ENCODE measurements at places on chromosomes 7 and 10.

DNA sequence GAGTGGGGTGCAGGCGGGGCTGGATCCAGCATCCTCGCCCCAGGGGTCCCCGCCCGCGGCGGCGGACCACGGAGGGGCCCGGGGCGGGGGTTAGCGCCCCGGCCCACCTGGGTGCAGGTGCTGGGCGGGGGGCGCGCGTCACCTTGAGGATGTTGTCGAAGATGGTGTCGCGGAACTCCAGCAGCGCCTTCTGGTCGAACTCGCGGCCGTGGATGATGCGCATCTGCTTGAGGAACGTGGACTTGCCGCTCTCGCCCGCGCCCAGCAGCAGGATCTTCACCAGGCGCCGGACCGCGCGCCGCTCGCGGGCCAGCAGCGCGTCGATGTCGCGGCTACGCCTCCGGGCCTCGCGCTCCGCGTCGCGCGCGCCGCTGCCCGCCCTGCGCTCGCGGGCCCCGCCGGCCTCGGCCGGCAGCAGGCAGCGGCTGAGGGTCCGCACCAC is 376 bp downstream of the GNA12 start:
- H3K27me3 ChIP-seq = no peaks in the 10 kb centered on the region
- peak overlapping the region; percentile 41 for H3K27ac ChIP-seq
- H3K4me3 ChIP-seq = peak overlapping the region; percentile 64
- DNase-seq = peak; percentile 59
- H3K4me1 ChIP-seq = peaks cover 33% of the 10 kb centered on the region

GRCh38 chr7:30285536-30286284 is 1.3 kb downstream of the ZNRF2 start:
- peak overlapping the region; percentile 96 for H3K27ac ChIP-seq
- H3K4me1 ChIP-seq = peaks cover 49% of the 10 kb centered on the region
- peak; percentile 91 for DNase-seq

DNA sequence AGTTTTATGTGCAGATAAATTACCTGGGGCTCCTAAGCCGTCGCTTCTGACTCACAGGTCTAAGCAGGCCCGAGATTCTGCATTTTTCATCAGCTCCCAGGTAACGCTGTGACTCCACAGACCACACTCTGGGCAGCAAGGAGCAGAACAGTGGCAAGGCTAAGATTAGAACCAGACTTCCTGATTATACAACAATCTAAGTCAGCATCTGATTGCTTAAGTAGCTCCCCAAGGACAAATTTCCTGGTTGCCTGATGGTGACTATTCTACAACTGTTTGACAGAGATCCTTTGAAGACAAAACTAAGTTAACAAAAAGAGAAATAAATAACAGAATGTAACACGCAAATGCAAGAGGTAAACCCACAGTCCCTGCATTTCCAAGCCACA is 69.0 kb downstream of the CREB3L2 start:
- H3K27ac ChIP-seq = no peak overlapping the region
- H3K4me3 ChIP-seq = no peak overlapping the region
- peaks cover 33% of the 10 kb centered on the region for H3K4me1 ChIP-seq
- H3K27me3 ChIP-seq = no peaks in the 10 kb centered on the region
- no peak for DNase-seq
- peaks cover 21% of the 10 kb centered on the region for H3K36me3 ChIP-seq

- DNase-seq = no peak
- H3K27me3 ChIP-seq = no peaks in the 10 kb centered on the region
- H3K36me3 ChIP-seq = peaks cover 9% of the 10 kb centered on the region
- H3K27ac ChIP-seq = no peak overlapping the region
Observed at GRCh38 chr7:17168416-17168815, 130.0 kb upstream of the AHR start.

- H3K27ac ChIP-seq = peak overlapping the region; percentile 66
- H3K4me1 ChIP-seq = peaks cover 55% of the 10 kb centered on the region
- no peak for DNase-seq
- peaks cover 1% of the 10 kb centered on the region for H3K36me3 ChIP-seq
- no peak overlapping the region for H3K4me3 ChIP-seq
Observed at GRCh38 chr10:17426263-17426750, 28.1 kb downstream of the ST8SIA6 start.

- H3K4me3 ChIP-seq = no peak overlapping the region
- no peak for DNase-seq
- no peaks in the 10 kb centered on the region for H3K36me3 ChIP-seq
- H3K27ac ChIP-seq = no peak overlapping the region
Observed at GRCh38 chr7:5177060-5177459, 13.0 kb upstream of the WIPI2 start.

- H3K4me1 ChIP-seq = peaks cover 1% of the 10 kb centered on the region
- no peak for DNase-seq
- no peak overlapping the region for H3K27ac ChIP-seq
- H3K36me3 ChIP-seq = no peaks in the 10 kb centered on the region
- H3K27me3 ChIP-seq = peaks cover 21% of the 10 kb centered on the region
Observed at GRCh38 chr7:150947761-150948651, 30.1 kb downstream of the KCNH2 start.

GRCh38 chr7:131546583-131547141 is 9.8 kb downstream of the PODXL start:
- peaks cover 13% of the 10 kb centered on the region for H3K4me1 ChIP-seq
- H3K27me3 ChIP-seq = peaks cover 3% of the 10 kb centered on the region
- peak; percentile 67 for DNase-seq
- no peak overlapping the region for H3K27ac ChIP-seq
- H3K4me3 ChIP-seq = no peak overlapping the region

GRCh38 chr7:112056409-112056808 is 149.8 kb downstream of the DOCK4 start:
- DNase-seq = no peak
- no peaks in the 10 kb centered on the region for H3K36me3 ChIP-seq
- peaks cover 3% of the 10 kb centered on the region for H3K27me3 ChIP-seq
- H3K27ac ChIP-seq = no peak overlapping the region
- no peaks in the 10 kb centered on the region for H3K4me1 ChIP-seq

DNA sequence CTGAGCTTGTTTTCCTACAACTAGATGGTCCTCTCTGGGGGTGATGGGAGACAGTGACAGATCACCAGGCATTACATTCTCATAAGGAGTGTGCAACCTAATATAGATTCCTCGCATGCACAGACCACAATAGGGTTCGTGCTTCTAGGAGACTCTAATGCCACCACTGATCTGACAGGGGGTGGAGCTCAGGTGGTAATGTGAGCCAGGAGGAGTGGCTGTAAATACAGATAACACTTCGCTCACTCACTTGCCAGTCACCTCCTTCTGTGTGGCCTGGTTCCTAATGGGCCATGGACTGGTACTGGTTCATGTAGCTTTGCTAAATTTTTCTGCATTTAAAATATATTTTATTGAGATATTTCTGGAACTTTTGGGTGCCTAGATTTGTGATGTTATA is 202.3 kb upstream of the ZNF32 start:
- H3K4me3 ChIP-seq = no peak overlapping the region
- no peaks in the 10 kb centered on the region for H3K27me3 ChIP-seq
- no peak overlapping the region for H3K27ac ChIP-seq
- no peaks in the 10 kb centered on the region for H3K36me3 ChIP-seq
- peaks cover 7% of the 10 kb centered on the region for H3K4me1 ChIP-seq

DNA sequence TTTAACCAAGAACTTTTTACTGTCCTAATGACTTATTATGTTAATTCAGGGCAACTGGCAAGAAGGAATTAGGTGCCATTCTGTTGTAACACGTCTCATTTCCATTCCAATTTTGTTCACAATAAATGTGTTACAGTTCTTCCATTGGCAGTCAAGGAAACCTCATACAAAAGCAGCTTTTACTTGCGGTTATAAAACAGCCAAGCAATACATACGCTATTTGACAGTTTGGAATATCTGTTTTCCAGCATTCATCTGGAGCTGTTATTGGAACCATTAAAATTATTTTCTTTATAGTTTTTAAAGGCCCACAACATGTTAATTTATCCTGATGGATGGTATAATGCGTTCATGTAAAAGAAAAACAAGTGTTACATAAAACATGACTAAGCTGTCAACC is 33.3 kb downstream of the MTERF1 start:
- H3K4me3 ChIP-seq = no peak overlapping the region
- H3K4me1 ChIP-seq = no peaks in the 10 kb centered on the region
- no peaks in the 10 kb centered on the region for H3K27me3 ChIP-seq
- H3K27ac ChIP-seq = no peak overlapping the region

GRCh38 chr7:130151591-130152492 is 53.4 kb downstream of the TMEM209 start:
- H3K4me1 ChIP-seq = no peaks in the 10 kb centered on the region
- H3K27ac ChIP-seq = no peak overlapping the region
- peaks cover 2% of the 10 kb centered on the region for H3K36me3 ChIP-seq
- no peak overlapping the region for H3K4me3 ChIP-seq
- H3K27me3 ChIP-seq = peaks cover 7% of the 10 kb centered on the region
- DNase-seq = no peak

GRCh38 chr7:3722396-3722922 is 421.4 kb downstream of the SDK1 start:
- no peak overlapping the region for H3K27ac ChIP-seq
- H3K4me1 ChIP-seq = no peaks in the 10 kb centered on the region
- peaks cover 7% of the 10 kb centered on the region for H3K27me3 ChIP-seq

- H3K4me1 ChIP-seq = peaks cover 65% of the 10 kb centered on the region
- no peaks in the 10 kb centered on the region for H3K27me3 ChIP-seq
- DNase-seq = peak; percentile 61
- peak overlapping the region; percentile 78 for H3K27ac ChIP-seq
Observed at GRCh38 chr7:151010307-151011096, 13.8 kb downstream of the ATG9B start.

GRCh38 chr7:84291756-84292155 is 97.2 kb upstream of the SEMA3A start:
- no peaks in the 10 kb centered on the region for H3K36me3 ChIP-seq
- no peaks in the 10 kb centered on the region for H3K27me3 ChIP-seq
- no peaks in the 10 kb centered on the region for H3K4me1 ChIP-seq
- no peak for DNase-seq
- no peak overlapping the region for H3K4me3 ChIP-seq
- no peak overlapping the region for H3K27ac ChIP-seq

GRCh38 chr10:122525788-122526187 is 34.8 kb upstream of the DMBT1 start:
- no peak for DNase-seq
- H3K27me3 ChIP-seq = peaks cover 49% of the 10 kb centered on the region
- no peak overlapping the region for H3K27ac ChIP-seq
- H3K4me1 ChIP-seq = peaks cover 16% of the 10 kb centered on the region

DNA sequence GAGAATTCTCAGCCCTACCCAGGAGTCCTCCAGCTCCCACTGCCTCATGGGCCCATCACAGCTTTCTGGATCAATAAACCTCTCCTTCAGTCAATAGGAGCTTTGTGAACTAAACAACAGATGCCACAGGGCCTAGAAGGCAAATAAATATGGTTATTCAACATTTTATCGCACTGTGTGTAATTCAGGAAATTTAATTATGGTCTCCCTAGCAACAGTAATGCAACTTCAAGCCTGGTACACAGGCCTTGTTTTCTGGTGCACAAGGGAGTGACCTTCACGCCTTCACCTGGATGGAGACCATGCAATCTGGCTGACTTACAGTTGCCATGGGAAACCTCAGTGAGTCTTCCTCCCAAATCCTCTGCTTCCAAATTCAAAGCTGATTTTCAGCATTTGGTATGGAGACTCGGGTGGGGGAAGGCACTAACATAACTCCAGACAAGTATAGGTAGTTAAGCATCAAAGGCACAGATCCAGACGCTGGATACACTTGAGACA is 441.0 kb upstream of the NPVF start:
- peaks cover 3% of the 10 kb centered on the region for H3K4me1 ChIP-seq
- H3K27ac ChIP-seq = no peak overlapping the region
- peaks cover 17% of the 10 kb centered on the region for H3K27me3 ChIP-seq
- DNase-seq = no peak
- H3K36me3 ChIP-seq = no peaks in the 10 kb centered on the region
- H3K4me3 ChIP-seq = no peak overlapping the region

DNA sequence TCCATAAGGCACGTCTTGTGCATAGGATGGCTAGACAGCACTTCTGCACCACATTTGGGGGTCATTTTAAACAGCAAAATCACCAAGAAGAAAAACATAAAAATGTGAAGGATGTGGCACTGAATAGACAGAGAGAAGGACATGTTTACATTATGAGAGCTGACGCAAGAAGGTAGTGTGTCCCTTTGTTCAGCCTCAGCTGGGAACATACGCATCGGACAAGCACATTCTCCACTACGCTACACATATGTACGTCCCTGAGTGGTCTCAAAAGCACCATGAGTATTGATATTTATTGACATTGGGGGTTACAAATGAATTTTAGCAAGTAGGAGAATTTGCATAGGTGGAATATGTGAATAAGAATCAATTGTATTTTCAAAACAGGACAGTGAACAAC is 20.2 kb downstream of the DDC start:
- H3K27ac ChIP-seq = no peak overlapping the region
- H3K4me1 ChIP-seq = peaks cover 4% of the 10 kb centered on the region
- peaks cover 10% of the 10 kb centered on the region for H3K27me3 ChIP-seq
- H3K4me3 ChIP-seq = no peak overlapping the region
- DNase-seq = no peak

DNA sequence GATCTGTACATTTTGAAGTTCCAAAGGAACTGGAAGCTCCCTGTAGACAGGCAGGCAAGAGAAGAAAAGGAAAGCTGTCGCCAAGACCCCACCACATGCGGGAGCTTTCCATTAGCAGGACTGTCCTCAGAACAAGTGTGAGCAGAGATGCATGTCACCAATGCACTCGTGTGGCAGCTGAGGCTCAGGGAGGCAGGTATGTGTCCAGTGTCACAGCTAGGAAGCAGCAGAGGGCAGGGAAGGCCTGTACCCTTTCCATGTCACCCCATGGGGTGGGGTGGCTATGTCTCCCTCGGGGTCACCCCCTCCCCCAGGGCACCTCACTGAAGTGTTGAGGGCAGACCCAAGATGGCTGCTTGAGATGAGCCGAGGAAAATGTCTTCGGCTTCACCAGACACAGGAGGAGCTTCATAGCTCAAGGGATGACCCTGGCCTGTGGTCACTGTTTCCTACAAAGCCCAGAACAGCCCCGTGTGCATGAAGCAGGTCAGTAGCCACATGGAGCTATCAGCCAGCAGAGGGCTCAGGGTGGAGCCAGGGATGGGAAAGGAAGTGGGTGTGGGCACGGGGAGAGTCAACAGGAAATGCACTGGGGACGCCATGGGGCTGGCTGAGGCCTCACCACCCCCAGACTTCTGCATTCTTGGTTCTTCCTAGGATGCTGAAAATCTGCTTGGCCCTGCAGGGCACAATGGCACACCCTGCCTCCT is 96.6 kb downstream of the FAM53B start:
- H3K4me1 ChIP-seq = peaks cover 81% of the 10 kb centered on the region
- peaks cover 9% of the 10 kb centered on the region for H3K36me3 ChIP-seq
- H3K27ac ChIP-seq = peak overlapping the region; percentile 92
- H3K4me3 ChIP-seq = peak overlapping the region; percentile 54

- peaks cover 30% of the 10 kb centered on the region for H3K4me1 ChIP-seq
- no peak overlapping the region for H3K4me3 ChIP-seq
- no peak overlapping the region for H3K27ac ChIP-seq
- peaks cover 29% of the 10 kb centered on the region for H3K36me3 ChIP-seq
- peaks cover 66% of the 10 kb centered on the region for H3K27me3 ChIP-seq
Observed at GRCh38 chr7:118289476-118289875, 65.0 kb downstream of the ANKRD7 start.

- no peak overlapping the region for H3K4me3 ChIP-seq
- DNase-seq = no peak
- H3K4me1 ChIP-seq = no peaks in the 10 kb centered on the region
- H3K27me3 ChIP-seq = no peaks in the 10 kb centered on the region
Observed at GRCh38 chr7:80362677-80363076, 149.2 kb downstream of the GNAT3 start.

GRCh38 chr7:726854-727103 is 280 bp downstream of the DNAAF5 start:
- no peaks in the 10 kb centered on the region for H3K27me3 ChIP-seq
- DNase-seq = no peak
- peak overlapping the region; percentile 72 for H3K4me3 ChIP-seq
- H3K4me1 ChIP-seq = peaks cover 28% of the 10 kb centered on the region
- peaks cover 41% of the 10 kb centered on the region for H3K36me3 ChIP-seq

Data from activated CD8-positive, alpha-beta memory T cell treated with anti-CD3 and anti-CD28 coated beads, Interleukin-2, amount 10 ng/mL, durations not matched to agents 7 days and 5 days (primary cell).